ENCODE measurements at places on chromosomes 2 and 18.
A peak's percentile ranks its signal among the peaks of the same experiment; 100 is the strongest.

DNA sequence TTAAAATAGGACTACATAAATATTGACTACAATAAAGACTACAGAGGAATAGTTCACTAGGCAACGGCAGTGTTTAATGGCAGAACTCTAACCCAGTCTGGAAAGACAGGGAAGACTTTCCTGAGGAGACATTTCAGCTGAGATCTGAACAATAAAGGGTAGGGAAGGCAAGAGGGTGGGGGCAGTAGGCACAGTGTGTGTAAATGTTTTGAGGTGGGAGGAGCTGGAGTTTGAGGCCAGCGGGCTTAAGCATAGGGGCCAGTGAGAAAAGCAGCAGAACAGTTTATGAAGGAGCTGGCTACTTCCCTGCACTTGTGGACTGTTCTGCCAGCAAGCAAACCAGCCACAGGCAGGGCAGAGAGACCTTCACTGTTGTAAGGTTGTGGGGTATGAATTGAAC, 76.6 kb upstream of the UGP2 start:
- DNase-seq = no peak

- no peak for DNase-seq
These were observed 3.8 kb upstream of the GCC2 start for GRCh38 chr2:108444941-108445840.

GRCh38 chr2:207930747-207931146, 94.6 kb downstream of the PLEKHM3 start:
- no peak for DNase-seq

- no peak for DNase-seq
These were observed 123.5 kb downstream of the DNAH6 start for GRCh38 chr2:84639751-84640150.

GRCh38 chr2:162422894-162423293, 79.0 kb downstream of the GCA start:
- DNase-seq = no peak

DNA sequence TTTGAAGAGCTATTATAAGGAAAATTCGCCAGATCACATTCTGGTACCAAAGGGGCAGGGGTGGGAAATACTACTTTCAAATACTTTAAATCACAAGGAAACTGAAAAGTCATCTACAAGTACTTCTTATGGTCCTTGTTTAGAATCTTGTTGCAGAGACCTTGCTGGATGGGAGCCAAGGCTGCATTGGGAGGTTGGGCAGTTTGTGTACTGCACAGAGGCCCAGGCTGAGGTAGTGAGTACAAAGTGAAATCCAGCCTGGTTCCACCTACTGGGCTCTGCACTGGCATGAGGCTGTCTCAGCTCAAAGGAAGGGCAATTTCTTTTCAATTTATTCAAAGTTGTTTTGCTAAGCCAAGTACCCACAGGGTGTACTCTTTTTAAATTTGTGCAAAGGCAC, 140.3 kb upstream of the DLX2 start:
- DNase-seq = no peak

GRCh38 chr2:109305490-109306167, 176.6 kb downstream of the SH3RF3 start:
- no peak for DNase-seq

GRCh38 chr2:148130581-148130980, 109.7 kb downstream of the MBD5 start:
- DNase-seq = no peak

DNA sequence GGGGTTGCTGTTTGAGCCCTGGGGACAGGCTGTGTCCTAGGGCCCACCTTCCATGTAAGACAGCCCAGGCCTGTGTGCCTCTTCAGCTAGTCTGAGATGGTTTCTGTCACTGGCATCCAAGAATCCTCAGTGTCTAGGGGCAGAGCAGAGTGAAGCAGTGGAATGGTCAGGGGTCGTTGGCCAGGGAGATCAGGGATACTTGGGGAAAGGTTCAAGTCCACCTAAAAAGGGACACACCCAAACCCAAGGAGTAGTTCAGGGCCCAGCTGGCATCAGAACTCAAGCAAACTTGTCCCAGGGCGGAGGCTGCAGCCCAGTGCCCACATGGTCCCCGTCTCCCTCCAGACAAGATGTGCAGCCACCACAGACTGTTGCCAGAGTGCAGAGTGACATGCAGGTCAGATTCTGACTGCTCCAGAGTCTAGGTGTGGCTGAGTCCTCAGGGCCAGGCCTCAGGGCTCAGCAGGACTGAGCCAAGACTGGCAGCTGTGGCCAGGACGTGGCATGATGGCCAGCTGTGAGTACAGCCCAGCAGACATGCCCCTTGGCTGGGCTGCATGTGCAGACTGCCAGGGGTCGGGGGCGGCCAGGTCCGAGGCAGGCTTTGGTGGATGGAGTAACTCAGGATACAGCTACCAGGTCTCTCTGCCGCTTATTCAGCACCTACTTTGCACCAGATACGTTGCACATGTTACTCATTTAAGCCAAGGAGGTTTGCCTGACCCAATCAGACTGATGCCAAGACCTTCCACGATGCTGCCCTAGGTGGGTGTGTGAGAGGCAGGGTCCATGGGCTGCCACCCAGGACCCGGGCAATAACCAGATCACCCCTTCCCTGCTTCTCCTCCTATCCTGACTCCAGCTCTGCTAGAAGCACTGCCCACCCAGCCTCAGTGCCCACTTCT, 146.6 kb downstream of the SMAD7 start:
- DNase-seq = no peak

GRCh38 chr18:33652635-33653034, 74.6 kb downstream of the ASXL3 start:
- no peak for DNase-seq

GRCh38 chr2:241570961-241571581, 12.5 kb downstream of the BOK start:
- no peak for DNase-seq

- no peak for DNase-seq
These were observed 6.7 kb downstream of the SERPINB2 start for GRCh38 chr18:63894106-63894772.

- peak; percentile 4 for DNase-seq
These were observed 10.5 kb upstream of the CDK15 start for GRCh38 chr2:201795607-201796477.

DNA sequence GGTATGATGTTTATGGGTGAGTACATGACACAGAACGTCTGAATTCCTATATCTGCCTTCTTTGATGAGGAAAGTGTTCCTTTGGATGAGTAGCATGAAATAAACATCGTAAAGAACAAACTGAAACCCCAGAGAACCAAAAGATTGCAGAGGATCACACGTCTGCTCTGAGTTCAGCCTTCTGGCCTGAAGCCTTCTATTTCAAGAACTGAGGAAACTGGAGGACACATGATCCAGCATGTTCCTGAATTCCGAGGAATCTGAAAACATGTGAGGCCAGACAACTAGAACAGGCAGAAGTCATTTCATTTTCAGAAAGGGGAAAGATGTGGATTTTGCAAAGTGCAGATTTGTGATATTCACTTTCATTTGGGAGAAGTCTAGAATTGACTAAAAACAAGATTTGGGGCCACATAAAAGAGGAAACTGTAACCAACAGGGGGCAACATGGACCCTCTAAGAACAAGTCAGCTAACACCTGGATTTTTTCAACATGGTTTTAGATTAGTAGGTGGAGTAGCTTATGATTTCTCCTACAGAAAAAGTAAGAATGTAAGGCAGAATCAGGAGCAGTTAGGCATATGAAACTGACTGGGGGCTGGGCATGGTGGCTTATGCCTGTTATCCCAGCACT, 8.3 kb downstream of the SULT6B1 start:
- no peak for DNase-seq

- no peak for DNase-seq
These were observed 15.8 kb downstream of the INPP5D start for GRCh38 chr2:233075966-233076339.

GRCh38 chr2:20618468-20618885, 32.4 kb downstream of the HS1BP3 start:
- no peak for DNase-seq

All from NCI-H226 (cell line).